ENCODE measurements at places on chromosomes 3 and 15.
A peak's percentile ranks its signal among the peaks of the same experiment; 100 is the strongest.

- no peak for DNase-seq
These were observed 12.0 kb upstream of the IQSEC1 start for GRCh38 chr3:13085081-13085845.

DNA sequence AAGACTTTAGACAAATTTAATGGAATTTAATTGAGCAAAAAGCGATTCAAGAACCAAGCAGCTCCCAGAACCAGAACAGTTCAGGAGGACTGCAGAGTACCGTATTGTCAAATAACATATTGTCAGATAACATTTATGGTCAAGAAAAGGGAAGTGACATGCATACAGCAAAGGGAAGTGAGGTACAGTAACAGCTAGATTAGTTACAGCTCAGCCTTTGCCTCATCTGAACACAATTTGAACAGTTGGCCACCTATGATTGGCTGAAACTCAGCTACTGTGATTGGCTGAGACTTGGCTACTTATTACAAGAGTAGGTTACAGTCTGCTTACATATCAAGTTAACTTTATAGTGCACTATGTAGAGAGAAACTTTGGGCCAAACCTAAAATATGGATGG, 21.9 kb downstream of the ZFAND6 start:
- no peak for DNase-seq

- DNase-seq: peak; percentile 74
These were observed 4.6 kb upstream of the FBLN2 start for GRCh38 chr3:13544293-13544831.

- DNase-seq: no peak
These were observed 225.4 kb upstream of the UBE2E2 start for GRCh38 chr3:22977650-22978289.

- DNase-seq: no peak
These were observed 1.5 kb downstream of the ITPKA start for GRCh38 chr15:41494922-41495735.

GRCh38 chr3:47856669-47857068, 53.7 kb downstream of the DHX30 start:
- no peak for DNase-seq

DNA sequence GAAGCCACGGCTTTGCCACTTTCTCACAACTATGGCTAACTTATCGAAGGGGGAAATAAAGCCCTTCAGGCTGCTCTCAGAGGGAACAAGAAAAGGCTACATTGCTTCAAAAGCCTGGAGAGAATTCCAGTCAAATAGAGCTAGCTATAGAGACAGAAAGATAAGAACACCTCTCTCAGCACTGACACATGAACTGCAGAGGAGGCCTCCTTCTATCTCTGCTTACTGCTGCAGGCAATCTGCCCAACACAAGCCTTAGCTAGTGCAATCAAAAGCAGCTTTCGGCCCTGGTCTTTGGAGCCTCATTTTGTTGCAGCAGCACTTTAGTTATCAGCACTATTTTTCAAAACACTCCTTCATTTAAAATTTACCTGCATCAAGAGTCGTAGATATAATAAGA, 118.4 kb upstream of the ROBO1 start:
- DNase-seq: no peak

DNA sequence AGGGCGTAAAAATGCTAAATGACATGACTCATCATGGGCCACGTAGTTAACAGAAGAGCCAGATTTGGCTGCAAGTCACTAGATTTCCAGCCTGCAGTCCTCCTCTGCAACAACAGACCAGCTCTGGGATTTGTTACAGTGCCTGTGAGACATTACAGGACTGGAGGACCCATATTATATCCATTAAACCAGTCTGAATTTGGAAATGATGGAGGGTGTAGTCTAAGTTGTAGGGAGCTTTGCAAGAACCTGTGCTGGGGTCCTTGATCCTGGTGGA, 10.8 kb downstream of the ZNF774 start:
- no peak for DNase-seq

GRCh38 chr3:194265996-194266964, 84.8 kb downstream of the CPN2 start:
- no peak for DNase-seq

- DNase-seq: no peak
These were observed 92.2 kb upstream of the RAP2B start for GRCh38 chr3:153069598-153070510.

DNA sequence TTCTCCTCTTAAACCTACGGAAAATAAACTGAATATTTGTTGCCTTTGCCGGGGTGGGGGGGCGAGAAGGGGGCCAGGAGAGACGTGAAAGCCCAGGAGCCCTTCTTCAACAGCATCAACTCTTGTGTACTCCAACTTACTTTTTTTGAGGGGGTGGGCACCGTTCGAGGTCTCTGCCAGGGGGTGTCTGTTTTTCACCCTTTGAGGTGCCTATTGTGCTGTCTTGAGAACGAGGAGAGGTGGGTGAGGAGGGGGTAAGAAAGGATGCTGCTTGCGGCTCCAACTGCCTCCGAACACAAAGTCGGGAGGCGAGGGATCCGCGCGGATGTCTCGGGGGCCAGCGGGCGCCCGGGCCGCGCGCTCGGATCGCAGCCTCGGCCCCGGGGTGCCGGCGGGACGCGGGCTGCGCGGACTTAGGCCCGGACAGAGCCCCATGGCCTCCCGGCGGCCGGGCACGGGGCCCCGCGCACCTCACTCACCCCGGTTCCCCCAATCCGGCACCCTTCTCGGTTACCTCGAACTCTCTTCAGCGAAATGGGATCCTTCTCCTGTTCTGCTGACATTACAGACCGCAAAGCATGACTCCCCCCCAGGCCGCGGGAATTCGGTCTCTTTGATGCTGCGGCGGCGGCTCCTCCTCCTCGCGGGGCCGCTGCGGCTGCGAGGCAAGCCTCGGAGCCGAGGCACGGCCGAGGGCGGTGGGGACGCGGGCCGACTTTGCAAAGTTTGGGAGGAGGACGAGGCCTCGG, 650 bp downstream of the PYGO1 start:
- peak; percentile 20 for DNase-seq

GRCh38 chr15:55513152-55513551, 5.1 kb upstream of the DNAAF4 start:
- DNase-seq: no peak

GRCh38 chr15:67558502-67558901, 16.0 kb downstream of the MAP2K5 start:
- no peak for DNase-seq
